ENCODE measurements at places on chromosomes 2 and 18.

DNA sequence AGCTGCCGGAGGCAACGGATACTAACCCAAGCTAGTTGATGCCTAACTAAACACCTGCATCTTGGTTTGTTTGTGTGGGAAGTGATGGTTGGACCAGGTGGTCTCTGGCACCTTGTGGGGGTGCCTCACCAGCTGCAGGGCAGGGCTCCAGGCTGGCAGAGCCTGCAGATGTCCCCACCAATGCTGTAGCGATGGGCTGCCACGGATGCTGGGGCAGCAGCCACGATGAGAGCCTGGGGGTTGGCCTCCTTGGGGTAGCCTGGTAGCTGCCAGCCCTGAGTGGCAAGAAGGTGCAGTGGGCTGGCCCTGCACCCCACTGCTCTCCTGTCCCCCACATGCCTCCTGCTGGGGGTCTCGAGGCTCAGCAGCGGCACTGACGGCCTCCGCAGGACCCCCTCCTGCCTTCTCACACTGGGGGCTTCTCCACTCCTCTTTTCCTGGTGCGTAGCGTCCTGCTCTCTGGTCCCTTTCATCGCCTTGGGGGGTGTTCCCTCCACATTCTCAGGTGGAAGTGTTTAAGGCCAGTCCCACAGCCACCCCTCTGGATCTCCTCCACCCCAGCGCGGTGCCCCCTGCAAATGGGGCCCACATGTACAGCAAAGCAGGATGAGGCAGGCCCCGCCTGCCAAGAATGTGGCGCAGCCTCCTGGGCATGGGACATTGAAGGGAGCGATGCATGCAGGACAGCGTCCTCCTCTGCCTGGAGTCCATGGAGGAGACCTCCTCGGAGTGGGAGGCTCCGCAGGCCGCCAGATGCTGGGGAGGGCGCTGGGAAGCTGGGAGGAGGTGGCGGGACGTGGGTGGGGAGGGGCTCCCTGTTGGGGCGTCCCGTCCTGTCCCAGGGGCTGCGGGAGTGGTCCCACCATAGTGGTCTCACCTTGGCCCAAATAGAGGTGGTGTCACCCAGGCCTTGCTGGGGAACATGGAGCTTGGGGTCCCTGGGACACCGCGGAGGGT is 173.1 kb downstream of the ASB1 start:
- no peak for DNase-seq

- DNase-seq: no peak
Observed at GRCh38 chr2:11491348-11491933, 25.5 kb upstream of the E2F6 start.

DNA sequence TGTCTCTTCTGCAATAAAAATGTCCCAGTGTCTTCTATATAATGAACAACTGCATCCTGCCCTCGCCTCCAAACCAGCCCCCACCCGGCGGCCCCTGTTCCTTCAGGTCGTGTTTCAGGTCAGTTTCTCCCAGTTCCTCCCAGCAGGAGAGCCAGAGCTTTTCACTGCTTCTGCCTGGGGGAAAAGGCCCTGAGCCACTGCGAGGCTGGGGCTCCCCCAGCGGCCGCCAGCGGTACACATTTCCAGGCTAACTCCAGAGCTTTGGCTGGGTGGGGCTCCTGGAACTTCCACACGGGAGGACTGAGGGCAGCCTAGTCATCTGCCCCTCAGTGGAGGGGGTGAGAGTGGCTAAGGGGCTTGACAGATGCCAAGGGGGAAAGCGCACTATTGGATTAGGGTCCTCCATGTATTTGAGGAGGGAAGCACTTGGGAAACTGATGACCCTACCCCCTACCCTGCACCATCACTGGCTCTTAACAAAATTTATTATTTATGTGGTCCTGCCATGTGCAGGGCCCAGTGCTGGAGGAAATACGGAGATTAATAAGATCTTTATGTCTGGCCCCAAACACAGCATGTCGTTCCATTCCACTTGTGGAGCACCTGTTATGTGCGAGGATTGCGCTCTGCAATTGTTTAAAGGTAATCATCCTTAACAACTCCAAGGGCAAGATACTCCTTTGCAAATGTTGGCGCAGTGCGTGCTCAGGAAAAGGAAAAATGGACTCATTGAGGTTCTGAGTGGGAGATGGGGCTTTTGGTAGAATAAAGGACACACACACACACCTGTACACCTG is 17.3 kb upstream of the CYS1 start:
- DNase-seq: peak; percentile 85

GRCh38 chr2:64869126-64869525 is 120.1 kb upstream of the SLC1A4 start:
- DNase-seq: no peak

DNA sequence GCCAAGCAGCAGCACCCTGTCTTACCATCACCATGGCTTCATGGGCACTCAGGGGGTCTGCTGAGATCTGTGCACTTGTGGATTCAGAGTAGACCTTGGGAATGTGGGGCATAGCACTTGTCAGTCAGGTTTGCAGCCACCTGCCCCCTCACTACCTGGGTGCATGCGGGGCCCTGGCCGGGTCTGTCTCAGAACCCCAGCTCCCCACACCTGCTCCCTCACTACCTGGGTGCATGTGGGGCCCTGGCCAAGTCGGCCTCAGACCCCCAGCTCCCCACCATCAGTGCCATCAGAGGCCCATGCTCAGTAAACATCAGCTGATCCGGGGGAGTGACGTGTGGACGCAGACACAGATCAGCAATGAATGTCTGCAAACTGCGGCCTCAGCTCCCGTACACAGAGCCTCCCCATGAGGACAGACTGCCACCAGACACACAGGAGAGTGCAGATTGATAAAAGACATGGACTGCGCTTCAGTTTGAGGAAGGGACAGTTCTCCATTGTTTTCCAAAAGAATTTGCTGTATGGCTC is 205.1 kb downstream of the GLI2 start:
- no peak for DNase-seq

DNA sequence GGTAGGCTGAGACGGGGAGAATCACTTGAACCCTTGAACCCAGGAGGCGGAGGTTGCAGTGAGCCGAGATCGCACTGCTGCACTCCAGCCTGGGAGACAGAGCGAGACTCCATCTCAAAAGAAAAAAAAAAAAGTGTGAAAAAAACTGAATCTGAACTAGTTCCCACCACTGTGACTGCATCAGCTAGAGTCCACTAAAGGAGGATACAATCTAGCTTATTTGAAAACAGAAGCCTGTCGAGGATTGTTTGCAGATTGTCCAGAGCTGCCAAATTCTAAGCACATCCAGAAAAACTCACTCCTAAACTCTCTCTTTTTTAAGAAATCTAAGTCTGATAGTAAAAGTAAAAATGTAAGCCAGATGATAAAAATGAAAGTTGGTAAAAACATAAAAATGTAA is 10.6 kb downstream of the GFPT1 start:
- no peak for DNase-seq

- DNase-seq: peak; percentile 72
Observed at GRCh38 chr2:24816884-24817283, 23.7 kb downstream of the CENPO start.

GRCh38 chr2:42036413-42036812 is 11.4 kb upstream of the PKDCC start:
- no peak for DNase-seq

DNA sequence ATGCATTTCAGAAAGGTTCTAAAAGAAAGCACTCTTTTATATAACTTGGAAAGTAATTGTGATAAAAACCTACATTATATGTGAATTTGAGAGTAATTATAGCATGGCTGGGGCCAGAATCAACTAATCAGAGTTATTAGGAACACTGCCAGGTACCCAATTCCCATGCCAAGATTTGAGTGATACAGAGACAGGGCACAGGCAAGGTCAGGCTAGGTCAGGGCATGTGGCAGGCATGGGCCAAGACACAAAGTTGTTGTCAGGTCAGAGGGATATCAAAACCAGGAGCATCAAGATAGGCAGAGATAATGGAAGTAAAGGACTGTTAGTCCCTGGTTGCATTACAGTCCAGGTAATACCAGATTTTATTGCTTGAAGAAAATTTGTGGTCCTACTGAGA is 87.4 kb downstream of the MYO3B start:
- no peak for DNase-seq

GRCh38 chr2:37635504-37636380 is 35.7 kb downstream of the CDC42EP3 start:
- DNase-seq: no peak

DNA sequence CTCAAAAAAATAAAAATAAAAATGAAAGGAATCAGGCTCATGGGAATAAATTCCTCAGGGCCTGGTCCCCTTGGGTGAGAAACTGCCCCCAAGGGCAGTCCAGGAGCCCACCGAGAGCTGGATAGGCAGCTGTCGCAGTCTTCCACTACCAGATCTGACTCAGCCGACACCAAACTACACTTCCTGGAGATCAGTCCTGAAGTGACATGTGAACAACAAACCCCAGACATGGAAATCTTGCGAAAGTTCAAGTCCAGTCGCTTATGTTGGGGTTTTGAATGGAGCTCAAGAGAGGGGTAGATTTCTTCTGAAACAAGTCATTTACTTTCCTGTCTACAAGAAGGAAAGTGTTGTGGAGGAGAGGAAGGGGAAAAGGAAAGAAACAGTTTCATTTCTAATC is 12.9 kb downstream of the ADCY3 start:
- DNase-seq: no peak

DNA sequence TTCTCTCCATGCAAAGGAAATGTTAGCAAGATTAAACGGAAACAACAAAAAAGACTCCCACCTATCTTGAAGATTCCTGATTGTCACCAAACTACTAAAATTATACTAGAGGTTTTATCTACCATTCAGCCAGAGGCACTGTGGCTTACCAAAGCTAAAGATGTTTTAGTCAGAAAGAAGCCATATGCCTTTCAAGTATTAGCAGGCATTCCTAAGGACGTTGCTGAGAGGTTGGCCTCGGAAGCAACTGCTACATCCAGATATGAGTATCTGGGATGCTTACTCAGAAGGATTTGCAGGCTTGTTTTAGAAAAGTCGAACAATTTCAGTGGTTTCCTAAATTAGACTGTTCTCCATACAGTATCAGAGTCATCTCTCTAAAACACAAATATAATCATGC is 88.3 kb upstream of the UBE2E3 start:
- DNase-seq: no peak

DNA sequence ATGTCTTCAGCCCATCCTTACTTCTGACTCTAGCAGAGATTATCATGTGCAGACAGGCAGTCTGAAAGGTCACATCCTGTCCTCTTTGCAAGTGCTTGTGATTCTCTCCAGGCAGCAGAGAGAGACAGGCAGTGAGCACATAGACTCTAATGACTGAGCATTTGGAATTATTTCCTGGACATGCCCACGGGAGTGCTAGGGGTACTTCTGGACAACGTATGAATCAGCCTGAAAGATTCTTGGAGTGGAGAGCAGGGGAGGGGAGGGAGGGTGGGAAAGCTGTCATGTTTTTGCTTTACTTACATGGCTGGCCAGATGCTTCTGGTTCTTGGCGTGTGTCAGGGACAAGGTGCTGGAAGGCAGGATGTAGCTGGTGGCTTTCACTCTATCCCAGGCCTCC is 150.6 kb downstream of the RIF1 start:
- peak; percentile 79 for DNase-seq

- no peak for DNase-seq
Observed at GRCh38 chr2:218030409-218031195, 27.8 kb upstream of the TNS1 start.

- no peak for DNase-seq
Observed at GRCh38 chr2:151770995-151771394, 36.7 kb upstream of the NEB start.

GRCh38 chr2:11773747-11774525 is 27.5 kb downstream of the LPIN1 start:
- no peak for DNase-seq

- no peak for DNase-seq
Observed at GRCh38 chr2:187081461-187081860, 232.5 kb upstream of the ZSWIM2 start.

- DNase-seq: no peak
Observed at GRCh38 chr2:96987301-96987909, 1.0 kb upstream of the FAM178B start.

DNA sequence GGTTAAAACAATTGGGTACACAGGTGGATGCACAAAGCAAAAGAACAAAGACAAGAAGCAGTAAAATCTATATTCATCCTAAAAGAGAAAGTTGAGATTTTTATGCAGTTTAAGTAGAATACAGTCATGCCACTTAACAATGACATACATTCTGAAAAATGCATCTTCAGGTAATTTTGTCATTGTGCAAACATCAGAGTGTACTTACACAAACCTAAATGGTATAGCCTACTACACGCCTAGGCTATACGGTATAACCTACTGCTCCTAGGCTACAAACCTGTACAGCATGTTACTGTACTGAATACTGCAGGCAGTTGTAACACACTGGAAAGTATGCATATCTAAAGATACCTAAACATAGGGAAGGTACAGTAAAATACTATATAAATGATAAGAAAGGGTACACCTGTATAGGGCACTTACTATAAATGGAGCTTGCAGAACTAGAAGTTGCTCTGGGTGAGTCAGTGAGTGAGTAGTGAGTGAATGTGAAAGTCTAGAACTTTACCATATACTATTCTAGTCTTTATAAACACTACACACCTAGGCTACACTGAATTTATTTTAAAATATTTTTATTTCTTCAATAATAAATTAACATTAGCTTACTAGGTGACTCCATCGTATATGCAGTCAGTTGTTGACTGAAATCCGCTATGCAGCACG is 132.9 kb downstream of the BARD1 start:
- DNase-seq: no peak

DNA sequence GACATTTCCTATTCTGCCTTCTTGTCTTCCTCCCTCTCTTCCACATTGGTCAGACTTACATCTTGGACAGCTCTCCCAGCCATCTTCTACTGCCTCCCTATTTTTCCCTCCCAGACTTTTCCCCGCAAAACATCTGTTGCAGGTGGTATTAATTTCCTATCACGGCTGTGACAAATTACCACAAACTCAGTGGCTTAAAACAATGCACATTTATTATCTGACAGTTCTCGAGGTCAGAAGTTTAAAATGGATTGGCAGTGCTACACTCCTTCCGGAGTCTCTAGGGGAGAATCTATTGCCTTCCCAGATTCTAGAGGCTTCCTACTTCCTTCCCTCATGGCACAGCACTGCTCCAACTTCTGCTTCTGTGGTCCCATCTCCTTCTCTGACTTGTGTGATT is 33.3 kb downstream of the STRADB start:
- no peak for DNase-seq

- no peak for DNase-seq
Observed at GRCh38 chr2:160602073-160602472, 108.5 kb upstream of the RBMS1 start.

GRCh38 chr2:30511122-30512083 is 64.4 kb downstream of the LCLAT1 start:
- peak; percentile 21 for DNase-seq

GRCh38 chr2:68251855-68252399 is 405 bp downstream of the PPP3R1 start:
- DNase-seq: peak; percentile 59

DNA sequence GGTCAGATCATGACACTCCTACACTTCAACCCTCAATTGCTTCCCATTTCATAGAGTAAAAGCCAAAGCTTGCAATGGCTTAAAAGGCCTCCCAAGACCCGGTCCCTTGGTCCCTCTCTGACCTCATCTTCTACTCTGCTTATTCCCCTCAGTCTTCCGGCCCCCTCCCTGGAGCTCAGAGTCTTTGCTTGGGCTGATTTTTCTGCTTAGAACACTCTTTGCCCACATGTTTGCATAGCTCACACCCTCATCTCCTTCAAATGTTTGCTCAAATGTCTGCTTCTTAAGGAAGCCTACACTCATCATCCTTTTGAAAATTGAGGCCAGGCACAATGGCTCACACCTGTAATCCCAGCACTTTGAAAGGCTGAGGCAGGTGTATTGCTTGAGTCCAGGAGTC is 65.6 kb upstream of the CAPN13 start:
- no peak for DNase-seq

- DNase-seq: peak; percentile 88
Observed at GRCh38 chr2:237421542-237422116, 7.7 kb upstream of the COL6A3 start.
